ENCODE measurements at places on chromosomes 2 and 18.

GRCh38 chr18:46770708-46771107 is 13.9 kb upstream of the ST8SIA5 start:
- no peak for DNase-seq

DNA sequence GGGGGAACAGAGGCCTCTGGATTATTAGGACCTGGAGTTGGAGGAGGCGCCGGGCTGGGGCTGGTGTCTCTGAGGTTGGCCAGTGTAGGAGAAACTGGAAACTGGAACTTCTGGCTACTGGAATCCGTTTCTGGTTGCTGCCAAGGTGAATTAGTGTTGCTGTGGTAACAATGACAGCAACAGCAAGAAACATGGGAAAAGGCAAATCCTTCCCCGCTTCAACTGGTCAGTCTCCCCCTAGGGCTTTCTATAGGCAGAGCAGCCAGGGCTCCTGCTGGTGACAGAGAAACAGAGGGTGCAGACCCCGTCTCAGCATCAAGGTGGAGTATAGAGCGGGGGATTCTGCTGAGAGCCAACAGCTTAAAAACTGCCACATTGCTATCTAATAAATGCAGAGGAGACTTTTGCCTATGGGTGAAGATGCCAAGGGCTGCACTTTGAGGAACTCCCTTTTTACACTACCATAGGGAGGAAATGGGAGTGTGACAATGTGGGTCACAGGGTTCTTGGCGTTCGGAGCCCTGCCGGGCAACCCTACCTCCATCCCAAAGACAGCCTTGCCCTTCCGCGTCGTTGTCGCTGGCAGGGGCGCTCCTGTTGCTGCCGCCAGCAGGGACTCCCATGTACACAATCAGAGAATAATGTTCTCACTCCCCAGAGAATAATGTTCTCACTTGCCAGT is 81.4 kb upstream of the CABLES1 start:
- no peak for DNase-seq

GRCh38 chr2:201964011-201964410 is 69.6 kb upstream of the FZD7 start:
- DNase-seq = no peak

- DNase-seq = no peak
These were observed 8.6 kb downstream of the CLASP1 start for GRCh38 chr2:121640380-121641316.

GRCh38 chr2:207503234-207503633 is 26.5 kb upstream of the CREB1 start:
- peak; percentile 47 for DNase-seq

DNA sequence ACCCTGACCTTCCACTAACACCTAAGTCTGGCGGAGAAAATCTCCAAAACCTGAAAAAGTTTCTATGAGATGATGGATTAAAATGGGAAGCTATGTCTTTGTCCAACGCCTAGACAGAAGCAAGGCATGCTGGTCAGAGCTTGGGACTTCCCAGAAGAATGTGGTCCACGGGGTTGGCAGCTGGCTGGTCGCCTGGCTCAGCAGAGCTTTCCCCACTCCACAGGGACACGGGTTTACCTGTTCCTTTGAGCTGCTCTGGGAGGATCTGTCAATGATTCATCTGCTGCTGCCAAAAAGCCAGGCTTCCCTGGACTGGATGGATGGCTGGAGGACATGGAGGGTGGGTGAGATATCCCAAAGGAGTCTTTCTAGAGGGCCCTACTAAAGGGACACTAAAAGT is 10.8 kb downstream of the MBOAT2 start:
- no peak for DNase-seq

DNA sequence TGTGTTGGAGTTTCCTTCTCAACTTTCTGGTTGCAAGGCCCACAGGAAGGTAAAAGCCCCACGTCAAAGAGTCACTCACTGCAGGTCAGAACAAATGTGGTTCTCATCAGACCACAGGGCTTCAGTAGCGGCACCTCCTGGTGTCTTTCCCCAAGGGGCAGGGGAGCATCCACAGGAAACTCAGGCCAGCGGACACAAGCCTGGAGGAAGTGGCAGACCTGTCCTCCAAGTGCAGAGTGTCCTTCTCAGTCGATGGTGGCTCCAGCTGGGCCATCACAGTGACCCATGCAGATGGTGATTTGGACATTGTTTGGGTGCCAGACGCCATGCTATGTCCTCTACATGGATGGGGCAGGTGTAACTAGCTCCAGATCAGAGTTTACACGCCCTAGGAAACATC is 84.9 kb downstream of the ACKR3 start:
- no peak for DNase-seq

DNA sequence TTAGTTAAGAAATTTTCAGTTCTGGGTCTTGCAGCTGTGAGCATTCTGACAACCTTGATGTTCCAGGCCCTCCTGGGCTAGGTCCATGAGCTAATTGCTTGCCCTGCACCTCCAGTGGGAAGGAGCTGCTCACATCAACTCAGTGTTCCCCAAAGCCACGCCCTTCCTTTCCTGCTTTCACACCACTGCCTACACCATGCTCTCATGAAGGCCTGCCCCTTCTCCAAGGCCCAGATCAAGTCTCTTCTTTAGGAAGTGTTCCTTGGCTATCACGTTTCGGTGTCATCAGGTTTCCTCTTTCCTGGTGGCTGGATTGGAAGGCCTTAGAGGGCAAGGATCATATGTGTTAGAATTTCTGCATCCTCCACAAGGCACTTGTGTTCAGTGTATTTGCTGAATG is 18.8 kb downstream of the TMEM127 start:
- no peak for DNase-seq

- no peak for DNase-seq
These were observed 70.5 kb downstream of the SMAD4 start for GRCh38 chr18:51100385-51101120.

DNA sequence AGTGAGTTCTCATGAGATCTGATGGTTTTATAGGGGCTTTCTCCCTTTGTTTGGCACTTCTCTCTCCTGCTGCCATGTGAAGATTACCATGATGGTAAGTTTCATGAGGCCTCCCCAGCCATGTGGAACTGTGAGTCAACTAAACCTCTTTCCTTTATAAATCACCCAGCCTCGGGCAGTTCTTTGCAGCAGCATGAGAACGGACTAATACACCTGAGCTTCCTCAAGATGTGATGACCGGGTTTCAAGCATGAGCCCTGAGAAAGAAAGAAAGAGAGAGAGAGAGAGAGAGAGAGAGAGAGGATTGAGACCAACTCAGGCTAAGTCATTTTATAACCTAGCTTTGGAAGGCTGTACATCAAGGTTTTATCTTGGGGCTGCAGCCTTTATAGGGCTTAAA is 167.7 kb upstream of the SERPINE2 start:
- DNase-seq = no peak

DNA sequence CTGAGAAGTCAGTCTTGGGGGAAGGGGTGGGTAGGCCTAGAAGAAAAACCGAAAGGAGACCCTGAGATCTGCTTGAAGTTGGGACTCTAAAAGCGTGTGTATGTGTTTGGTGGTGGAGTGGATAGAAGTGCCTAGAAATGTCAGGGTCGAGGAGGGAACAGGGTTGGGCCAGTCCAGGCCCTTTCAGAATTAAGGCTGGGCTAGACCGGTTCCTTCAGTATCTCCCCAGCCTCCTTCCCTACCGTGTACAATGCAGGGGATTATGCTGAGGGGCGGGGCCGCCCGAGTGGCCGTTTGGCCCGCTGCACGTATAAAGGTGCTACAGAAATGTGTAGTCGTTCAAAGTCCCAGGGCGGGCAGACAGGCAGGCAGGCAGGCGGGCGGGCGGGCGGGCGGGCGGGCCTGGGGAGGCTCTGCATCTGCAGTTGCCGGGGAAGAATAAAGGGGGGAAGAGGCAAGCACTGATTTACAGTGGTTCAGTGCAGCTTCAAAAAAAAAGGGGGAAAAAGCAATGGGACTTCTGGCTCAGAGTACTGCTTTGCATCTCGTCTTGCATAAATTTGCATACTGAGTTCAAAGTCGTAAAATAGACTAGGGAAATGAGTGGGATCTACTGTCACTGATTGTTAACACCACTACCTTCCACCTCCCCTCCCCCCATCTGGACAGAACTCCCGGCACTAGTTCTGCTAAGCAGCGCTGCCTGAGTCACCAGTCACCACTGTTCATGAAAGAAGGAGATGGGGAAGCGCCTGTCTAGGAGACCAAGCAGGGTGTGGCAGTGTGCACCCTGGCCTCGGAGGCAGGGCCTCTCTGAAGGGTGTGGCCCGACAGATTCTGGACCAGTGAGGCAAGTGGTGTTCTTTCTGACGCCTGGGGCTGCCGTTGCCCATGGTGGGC is 3.6 kb downstream of the IGFBP2 start:
- no peak for DNase-seq

DNA sequence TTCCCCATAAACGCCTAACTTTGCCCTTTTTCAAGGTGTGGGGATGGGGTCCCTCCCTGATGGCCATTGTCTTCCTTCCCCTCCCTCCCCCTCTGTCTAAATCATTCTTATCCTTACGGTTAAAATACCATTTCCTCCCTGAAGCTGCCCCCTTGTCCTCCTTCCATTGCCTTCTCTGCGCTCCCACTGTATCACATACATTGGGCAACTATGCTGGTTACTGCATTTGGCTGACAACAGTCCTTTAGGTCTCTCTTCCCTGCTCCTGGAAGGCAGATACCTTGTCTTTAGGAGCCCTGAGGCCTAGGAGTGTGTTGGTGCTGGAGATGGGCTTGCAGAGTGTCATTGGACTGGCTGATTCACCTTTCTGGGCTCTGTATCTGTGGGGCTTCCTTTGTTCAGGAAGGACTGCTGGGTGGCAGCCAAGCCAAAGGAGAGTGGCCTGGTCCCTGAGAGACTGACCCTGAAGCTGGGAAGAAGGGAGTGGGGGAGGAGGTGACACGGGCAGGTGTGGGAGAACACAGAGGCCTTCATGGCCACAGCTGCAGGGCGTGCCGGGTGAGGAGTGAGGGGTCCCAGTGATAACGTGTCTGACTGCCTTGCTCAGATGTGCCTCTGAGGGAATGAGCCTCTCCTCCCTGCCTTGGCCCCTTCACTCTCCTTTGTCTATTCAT is 2.2 kb downstream of the WNT6 start:
- no peak for DNase-seq

GRCh38 chr2:42198466-42198865 is 29.3 kb downstream of the EML4 start:
- DNase-seq = no peak

- DNase-seq = no peak
These were observed 37.7 kb downstream of the CD28 start for GRCh38 chr2:203744091-203744490.

- no peak for DNase-seq
These were observed 635.0 kb downstream of the ARHGAP15 start for GRCh38 chr2:143764261-143764660.

DNA sequence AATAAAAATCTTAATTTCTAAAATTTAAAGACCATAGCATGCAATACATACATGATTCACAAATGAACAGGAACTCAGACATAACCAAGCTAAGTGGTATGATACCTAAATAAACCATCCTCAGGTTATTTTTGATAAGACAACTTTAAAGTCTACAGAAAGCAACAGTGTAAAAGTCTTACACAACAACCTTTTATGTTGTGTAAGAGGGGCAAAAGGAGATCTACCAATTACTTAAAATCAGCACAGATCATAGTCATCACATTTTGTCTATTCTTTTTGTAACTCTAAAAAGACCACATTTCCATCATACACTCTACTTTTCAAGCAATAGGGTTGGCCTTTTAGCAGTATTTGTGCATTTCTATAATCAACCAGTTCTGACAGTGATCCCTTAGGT is 16.3 kb downstream of the SP3 start:
- no peak for DNase-seq

- DNase-seq = no peak
These were observed 42.7 kb downstream of the RAB31 start for GRCh38 chr18:9750606-9751304.

DNA sequence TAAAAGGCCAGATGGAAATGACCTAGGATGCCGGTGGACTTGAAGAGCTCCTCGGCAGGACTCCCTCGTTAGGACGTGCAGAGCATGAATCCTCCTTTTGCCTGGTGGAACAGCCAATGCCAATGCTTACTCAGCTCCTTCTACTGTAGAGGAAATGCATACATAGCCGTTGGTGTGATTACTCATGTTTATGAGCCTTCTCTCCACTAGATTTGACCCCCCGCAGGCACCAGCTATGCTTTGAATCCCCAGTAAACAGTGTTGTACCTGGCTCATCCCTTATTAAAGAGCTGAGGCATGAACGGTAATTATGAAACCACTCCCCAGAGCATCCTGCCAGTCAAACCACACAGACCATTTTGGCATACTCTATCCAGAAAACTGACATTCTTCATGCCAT is 172.8 kb downstream of the ANTXR1 start:
- no peak for DNase-seq

DNA sequence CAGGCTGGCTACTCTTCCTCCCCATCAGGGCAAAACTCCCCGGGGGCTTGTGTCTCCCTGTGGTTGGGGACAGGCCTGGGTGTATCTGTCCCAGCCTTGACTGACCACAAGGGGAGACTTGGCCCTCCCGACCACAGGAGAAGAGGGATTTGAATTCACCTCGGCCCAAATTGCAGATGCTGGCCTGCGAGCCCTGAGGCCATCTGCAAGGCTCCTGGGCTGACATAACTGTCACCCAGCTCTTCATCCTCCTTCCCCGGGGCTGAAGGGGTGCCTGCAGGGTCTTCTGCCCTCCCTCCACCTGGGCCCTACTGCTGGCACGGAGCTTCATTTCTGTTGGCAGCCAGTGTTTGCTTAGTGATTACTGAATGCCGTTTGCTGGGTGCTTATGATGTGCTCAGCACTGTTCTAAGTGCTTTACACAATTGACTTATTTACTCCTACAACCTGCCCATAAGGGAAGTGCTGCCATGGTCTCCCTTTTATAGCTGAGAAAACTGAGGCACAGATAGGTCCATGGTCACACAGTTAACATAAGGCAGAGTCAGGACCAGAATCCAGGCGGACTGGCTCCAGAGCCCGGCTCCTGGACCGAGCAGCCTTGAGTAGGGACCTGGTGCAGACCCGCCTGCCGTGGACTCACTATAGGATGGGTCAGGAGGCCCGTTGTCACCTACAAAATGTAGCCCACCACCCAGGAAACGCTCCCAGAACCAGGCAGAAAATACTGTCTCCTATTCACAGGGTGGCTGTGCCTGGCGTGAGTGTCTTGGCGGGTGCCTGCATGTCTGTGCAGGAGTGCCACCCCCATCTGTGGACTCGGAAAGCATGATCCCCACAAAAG is 18.9 kb downstream of the STEAP3 start:
- DNase-seq = no peak

GRCh38 chr2:85734942-85735608 is 18.7 kb upstream of the ATOH8 start:
- DNase-seq = no peak

DNA sequence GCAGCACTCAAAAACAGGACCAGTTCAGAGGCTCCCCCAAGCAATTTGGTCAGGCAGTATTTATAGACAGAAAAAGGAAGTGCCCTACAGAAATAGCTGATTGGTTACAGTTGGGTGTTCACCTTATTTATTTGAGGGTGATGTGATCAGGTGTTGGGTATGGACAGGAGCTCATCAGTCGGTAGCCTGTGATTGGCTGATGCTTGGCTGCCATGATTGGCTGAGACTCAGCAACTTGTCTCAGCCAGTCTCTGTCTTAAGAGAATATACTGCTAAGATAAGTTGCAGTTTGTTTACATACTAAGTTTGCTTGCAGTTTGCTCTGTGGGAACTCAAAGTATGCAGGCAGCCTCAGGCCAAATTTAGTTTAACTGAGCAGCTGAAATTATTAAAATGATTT is 9.4 kb downstream of the ABCG8 start:
- DNase-seq = no peak

Data from activated CD4-positive, alpha-beta T cell treated with anti-CD3 and anti-CD28 coated beads, Interleukin-10, Interleukin-2, amounts not matched to agents 100 ng/mL and 50 ng/mL, durations not matched to agents 16 hours and 8 hours (primary cell).